Amniotic stem cell (primary cell): ENCODE measurements at places on chromosomes 1 and 21.

- DNase-seq, result no peak
Measured at GRCh38 chr1:206036663-206037455, 13.2 kb upstream of the CTSE start.

GRCh38 chr1:211386921-211387320, 60.3 kb downstream of the TRAF5 start:
- no peak for DNase-seq

DNA sequence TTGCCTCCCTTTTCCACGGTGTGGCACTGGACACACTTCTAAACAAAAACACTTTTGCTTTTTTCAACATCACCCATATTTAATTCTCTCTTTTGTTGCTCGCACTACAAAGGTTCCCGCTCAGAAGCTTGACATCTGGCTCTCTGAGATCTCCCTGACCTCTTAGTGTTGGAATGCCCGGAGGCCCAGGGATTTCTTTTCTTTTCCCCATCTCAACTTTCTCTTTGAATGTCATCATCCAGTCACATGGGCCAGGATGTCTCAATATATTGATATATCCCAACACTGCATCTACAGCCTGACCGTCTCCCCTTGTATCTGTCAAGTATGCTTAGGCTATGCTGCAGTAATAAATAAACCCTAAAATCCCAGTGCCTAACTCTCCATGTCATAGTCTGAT, 54.3 kb upstream of the DESI2 start:
- DNase-seq, result no peak

DNA sequence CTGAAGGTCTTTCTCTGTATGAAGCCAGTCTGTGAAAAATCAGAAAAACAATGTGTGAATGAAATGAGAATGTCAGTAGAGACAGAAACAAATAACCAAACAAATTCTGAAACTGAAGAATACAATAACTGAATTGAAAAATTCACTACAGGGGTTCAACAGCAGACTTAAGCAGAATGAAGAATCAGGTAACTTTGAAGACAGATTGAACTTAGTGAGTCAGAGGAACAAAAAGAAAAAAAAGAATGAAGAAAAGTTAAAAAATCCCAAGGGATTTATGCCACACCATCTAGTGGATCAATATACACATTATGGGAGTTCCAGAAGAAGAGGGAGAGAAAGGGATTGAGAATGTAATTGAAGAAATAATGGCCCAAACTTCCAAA, 14.6 kb downstream of the ZNF691 start:
- no peak for DNase-seq

- DNase-seq, result peak; percentile 77
Measured at GRCh38 chr1:200150721-200151120, 123.2 kb downstream of the NR5A2 start.

- DNase-seq, result no peak
Measured at GRCh38 chr1:158933621-158934020, 2.3 kb downstream of the PYHIN1 start.

- no peak for DNase-seq
Measured at GRCh38 chr1:184163674-184164465, 112.3 kb downstream of the TSEN15 start.

- DNase-seq, result no peak
Measured at GRCh38 chr1:59990470-59990869, 63.9 kb upstream of the CYP2J2 start.

DNA sequence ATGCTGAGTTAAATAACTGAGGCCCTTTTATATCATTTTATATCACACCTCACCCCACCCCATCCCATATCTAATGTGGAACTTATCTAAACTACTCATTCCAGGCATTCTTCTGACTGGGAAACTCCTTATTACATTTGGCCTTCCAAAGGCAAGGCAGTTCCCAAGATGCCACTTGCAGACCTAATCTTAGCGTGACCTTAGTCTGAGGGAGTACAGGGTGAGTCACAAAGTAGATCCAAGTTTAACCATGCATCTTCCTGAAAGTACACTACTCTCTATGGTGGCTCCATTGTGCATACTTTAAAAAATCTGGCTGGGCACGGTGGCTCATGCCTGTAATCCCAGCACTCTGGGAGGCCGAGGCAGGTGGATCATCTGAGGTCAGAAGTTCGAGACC, 353.6 kb upstream of the C1orf87 start:
- no peak for DNase-seq

GRCh38 chr1:247373721-247374141, 42.1 kb upstream of the ZNF496 start:
- DNase-seq, result no peak

GRCh38 chr1:113904293-113904673, 316 bp downstream of the AP4B1 start:
- DNase-seq, result no peak

DNA sequence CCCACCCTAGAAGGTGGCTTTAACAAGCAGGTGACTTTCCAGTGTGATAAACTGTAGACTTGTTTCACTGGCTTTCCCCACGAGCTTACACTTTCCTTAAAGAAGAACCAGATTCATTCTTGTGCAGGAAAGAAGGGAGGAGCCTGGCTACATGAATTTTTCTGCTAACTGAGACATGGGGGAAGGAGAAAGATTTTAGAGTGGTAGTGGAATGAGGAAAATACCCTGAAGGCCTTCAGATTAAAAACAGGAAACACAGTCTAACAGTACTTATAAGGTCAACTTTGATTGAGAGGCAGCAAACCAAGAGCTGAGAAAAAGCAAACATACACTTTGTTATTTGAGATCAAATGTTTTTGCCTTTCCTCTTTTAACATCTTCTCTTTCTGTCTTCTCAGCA, 640.9 kb upstream of the PLXNA2 start:
- DNase-seq, result no peak

DNA sequence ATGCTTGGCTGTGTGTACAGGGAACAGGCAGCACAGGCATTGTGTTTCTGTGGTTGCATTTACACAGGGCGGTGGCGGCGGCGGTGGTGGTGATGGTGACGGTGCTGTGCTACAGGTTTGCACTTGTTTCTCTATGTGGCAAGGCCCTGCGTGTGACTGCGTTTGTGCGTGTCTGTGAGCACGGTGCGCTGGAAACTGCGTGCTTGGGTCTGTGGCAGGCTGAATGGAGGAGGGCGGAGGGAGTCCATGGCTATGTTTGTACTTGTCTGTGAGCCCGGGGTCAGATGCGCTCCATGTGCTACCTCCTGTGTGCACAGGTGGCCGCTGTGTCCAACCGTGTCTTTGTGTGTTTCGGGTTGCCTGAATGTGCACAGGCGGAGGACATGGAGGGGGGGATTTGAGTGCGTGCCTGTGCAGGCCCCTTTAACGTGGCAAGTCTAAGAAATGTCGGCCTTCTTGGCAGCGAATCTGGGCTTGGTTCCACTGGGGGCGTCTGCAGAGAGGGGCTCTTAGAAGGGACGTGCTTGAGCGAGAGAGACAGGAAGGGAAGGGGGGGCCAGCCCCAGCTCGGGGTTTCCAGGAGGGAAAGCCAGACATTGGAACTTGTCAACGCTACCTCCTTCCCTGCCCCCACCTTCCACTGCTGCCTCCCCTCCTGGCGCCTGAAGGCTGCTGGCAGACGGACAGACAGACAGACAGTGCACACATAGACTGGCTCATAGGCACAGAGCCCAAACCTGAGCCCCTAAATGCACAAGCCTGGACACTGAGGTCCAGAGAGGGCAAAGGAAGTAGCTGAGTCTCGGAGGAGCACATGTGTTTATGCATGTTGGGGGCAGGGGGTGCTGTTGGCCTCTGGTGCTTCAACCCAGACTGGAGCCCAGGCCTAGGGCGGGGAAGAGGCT, 32.7 kb upstream of the WASF2 start:
- DNase-seq, result no peak

DNA sequence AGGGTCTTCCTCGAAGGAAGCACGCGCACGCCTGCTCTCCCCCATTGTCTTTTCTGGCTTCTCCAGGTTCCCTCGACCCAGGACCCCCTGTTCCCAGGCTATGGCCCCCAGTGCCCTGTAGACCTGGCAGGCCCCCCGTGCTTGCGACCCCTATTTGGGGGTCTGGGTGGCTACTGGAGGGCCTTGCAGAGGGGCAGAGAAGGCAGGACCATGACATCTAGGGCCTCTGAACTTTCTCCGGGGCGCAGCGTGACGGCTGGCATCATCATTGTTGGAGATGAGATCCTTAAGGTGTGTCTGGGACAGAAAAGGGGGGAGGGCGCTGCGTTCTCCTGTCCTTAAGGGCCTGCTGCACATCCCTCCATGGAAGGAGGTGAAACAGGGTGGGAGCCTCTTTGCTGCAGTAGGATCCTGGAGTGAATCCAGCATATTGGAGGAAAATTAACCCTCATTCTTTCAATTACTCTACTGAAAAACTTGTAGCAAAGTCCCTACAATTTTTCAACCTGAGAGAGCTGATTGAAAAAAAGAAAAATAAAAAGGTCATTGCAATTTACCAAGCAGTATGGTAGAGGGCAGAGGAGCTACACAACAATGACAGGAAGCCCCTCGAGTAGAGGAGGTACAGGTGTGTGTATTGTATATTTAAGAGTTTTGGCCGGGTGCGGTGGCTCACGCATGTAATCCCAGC, 777 bp downstream of the FLAD1 start:
- no peak for DNase-seq

DNA sequence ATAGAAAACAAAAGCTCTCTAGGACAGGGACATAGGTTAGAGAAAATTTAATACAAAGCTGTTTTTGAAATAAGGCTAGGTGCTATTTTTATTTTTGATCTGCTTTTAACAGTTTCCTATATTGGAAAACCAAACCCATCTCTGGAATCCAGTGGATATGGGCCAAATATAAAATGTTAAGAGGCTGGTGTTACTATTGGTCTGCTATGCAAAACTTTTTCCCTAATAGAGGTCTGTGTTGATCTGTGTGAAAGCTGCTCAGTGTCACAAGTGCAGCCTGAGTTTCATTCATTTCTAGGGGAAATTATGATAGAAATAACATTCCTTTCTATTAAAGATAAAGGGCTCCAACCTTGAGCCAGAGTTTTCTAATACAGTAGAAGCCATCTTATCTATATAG, 116.4 kb downstream of the OLFML2B start:
- no peak for DNase-seq

- no peak for DNase-seq
Measured at GRCh38 chr21:25412100-25412499, 195.2 kb downstream of the MRPL39 start.
